AG09309 (cell line): ENCODE measurements at places on chromosomes 11 and 22.
A peak's percentile ranks its signal among the peaks of the same experiment; 100 is the strongest.

DNA sequence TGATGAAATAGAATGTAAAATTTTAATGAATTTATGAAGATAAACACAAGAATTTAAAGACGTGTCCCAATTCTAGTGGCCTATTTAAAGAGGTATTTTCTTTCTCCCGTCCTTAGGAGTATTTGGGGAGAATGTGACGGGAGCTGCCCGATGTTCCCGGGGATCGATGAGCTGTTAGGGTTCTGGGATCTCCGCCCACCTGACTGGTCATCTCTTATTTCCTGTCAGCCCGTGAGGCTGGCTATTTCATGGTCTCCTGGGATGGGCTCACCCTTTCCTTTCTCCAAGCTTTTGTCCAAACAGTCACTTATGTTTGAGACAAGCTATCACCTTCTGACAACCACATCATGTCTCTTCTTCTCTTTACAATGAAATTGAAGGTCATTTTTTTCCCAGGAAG lies 16.9 kb upstream of the CLMP start:
- DNase-seq: no peak

- DNase-seq: no peak
Measured at GRCh38 chr11:68641880-68642279, 42.5 kb upstream of the GAL start.

- DNase-seq: peak; percentile 50
Measured at GRCh38 chr11:12827929-12828812, 153.9 kb downstream of the TEAD1 start.

DNA sequence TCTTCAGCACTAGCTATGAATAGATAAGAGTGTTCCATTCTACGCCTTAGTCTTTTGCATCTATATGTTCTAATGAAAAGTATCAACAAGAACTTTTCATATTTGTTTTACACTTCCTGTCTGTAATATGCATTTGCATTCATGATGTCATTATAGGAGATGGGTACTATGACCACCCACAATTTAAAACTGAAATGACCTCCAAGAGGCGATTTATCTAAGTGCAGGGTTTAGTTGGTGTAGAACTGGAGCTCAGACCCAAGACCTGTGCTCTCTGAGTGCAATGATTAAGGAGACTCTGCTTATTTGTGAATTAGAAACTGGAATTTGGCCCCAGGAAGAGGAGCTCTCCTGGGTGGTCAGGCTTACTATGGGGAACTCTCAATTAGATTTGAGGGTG lies 289.1 kb downstream of the ETS1 start:
- DNase-seq: no peak

- DNase-seq: no peak
Measured at GRCh38 chr22:25091458-25091857, 108.2 kb upstream of the CRYBB3 start.

GRCh38 chr11:78069465-78069864 lies 5.8 kb downstream of the THRSP start:
- DNase-seq: no peak

GRCh38 chr11:17783878-17784277 lies 49.3 kb downstream of the KCNC1 start:
- no peak for DNase-seq

GRCh38 chr11:46533396-46534100 lies 60.3 kb downstream of the AMBRA1 start:
- DNase-seq: no peak

GRCh38 chr11:87338046-87338639 lies 300.4 kb downstream of the TMEM135 start:
- no peak for DNase-seq

DNA sequence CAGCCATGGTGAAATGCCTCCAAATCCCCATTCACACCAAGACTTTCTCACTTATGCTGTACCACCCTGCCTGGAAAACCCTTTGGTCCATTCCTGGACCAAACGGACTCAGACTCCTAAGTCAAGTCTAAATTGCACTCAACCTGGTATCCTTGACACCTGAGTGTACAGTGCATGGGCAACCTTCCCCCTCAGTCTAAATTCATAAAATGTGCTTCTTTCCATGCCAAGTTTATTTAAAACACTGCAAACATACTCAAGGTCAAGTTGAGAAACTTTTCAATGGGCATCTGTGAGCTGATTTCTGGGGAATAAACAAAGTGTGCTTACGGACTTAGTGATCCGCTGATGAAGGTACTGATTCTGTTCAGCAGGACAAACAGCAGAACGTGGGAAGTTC lies 26.4 kb downstream of the HIRA start:
- no peak for DNase-seq

DNA sequence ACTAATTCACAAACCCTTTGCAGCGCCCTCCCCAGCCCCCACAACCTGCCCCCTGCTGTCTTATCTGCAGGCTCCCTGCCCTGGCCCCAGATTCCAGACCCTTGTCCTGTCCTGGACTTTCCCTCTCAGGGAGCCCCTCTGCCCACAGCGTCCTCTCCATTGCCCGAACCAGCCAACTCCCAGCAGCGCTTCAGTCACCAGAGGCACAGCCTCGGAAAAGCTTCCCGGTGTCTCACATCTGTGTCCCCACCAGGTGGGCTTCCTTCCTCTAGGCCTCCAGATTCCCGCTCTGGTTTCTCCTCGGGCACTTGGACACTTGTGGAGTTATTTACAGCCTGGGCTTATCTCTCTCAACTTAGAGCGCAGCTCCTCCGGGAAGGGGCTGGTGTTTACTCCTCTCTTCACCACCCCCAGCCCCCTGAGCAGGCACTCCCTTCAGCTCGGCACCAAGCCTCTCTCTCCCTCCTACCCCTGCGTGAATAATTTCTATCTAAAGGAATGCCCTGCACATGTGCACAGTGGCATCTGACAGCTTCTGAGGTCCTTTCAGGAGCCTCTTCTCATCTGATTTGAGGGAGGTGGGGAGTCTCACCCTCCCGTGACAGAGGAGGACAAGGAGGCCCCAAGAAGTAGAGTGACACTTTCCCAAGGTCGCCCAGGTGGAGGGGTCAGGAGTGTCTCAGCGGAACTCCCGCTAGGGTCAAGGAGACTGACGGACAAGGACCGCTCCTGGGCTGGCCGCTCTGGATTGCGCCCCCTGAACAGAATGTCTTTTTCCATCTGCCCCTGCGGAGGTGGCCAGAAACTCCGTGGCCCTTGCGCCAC lies 838 bp downstream of the WNT11 start:
- DNase-seq: no peak

DNA sequence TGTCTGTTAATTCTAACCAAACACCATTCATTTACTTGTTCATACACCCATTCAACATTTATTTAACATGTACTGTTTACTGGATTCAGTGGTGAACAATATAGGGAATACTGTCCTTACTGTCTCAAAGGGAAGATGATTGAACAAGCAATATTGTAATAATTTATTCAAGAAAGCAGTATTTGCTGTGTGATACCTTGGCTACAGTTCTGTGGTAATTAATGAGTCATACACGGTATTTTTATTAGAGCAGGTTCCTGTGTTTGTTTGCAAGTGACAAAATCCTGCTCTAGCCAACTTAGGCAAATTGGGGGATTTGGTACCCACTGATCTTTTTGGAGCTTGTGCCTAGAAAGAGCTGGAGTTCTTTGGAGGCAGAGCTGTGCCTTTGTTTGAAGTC lies 15.7 kb downstream of the PIH1D2 start:
- no peak for DNase-seq
